Stimulated activated CD8-positive, alpha-beta memory T cell treated with anti-CD3 and anti-CD28 coated beads, Interleukin-15, amount 100 ng/mL, for 4 hours (primary cell): ENCODE measurements at places on chromosomes 13 and 19.

- no peak for DNase-seq
These were observed 87.6 kb downstream of the CYSLTR2 start for GRCh38 chr13:48741377-48741776.

DNA sequence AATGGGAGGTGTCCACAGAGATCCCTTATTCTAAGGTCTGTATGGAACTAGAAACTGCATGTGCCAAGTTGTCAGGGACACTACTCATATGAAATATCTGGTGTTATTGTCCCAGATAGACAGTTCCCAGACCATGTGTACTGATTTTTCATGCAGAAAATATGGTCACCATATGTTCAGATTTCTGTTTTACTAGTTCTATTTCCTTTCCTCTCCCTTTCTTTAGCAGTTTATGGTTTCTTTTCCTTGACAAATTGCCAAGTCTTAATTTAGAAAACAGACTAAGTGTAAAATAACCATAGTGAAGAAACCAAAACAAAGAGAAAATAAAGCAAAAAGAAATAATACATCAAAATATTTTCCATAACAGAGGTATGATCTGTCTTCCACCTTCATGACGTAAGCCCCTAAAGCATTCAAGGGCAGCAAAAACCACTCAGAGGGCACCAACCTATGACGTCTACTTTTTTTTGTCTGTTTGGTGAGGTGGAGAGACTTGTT, 248.5 kb downstream of the KCTD12 start:
- DNase-seq = no peak

DNA sequence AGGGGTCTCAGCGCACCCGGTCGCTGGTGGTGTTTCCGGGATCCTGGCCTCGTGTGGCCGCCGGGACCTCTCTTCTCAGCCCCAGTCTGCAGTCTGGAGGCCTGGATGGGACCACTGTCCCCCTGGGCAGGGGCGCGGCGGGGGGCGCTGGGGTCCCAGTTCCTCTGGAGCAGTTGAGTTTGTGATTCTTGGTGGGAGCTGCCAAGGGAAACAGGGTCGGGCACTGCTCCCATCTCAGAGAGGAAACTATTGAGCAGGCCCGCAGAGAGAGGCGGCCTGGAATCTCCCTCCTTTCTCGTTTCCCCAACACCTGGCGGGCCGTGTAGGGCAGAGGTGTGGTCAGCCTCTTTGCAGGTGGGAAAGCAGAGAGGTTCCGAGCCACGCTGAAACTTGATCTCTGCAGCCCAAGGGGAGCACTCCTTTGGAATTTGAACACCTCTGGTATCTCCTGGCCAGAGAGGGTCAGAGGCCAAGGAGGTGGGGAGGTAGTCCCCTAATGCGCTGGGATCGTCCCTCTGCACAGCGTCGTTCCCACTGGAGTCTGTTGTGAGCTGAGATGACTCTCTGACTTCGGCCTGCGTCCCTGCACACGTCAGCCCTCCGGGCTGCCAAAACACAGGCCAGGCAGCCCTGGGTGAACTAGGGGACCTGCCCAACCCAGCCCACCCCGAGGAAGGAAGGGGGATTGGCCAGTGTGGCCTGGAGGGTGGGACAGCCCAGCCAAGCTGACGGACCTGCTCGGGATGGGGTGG, 741 bp downstream of the PLEKHF1 start:
- DNase-seq = no peak

- DNase-seq = no peak
These were observed 250.2 kb downstream of the ABCC4 start for GRCh38 chr13:95050800-95051615.

DNA sequence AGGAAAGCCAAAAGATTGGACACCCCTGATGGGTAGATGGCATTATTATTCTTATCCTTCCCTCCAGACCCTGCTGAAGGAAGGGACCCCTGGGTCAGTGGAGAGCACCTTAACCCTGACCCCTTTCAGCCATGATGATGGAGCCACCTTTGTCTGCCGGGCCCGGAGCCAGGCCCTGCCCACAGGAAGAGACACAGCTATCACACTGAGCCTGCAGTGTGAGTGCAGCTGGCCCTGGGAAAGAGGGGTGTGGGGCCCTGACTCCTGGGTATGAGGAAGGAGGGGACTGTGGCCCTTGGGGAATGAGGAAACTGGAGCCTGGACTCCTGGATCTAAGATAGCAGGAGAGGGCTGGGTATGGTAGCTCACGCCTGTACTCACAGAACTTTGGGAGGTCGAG, 2.7 kb downstream of the KIRREL2 start:
- no peak for DNase-seq

DNA sequence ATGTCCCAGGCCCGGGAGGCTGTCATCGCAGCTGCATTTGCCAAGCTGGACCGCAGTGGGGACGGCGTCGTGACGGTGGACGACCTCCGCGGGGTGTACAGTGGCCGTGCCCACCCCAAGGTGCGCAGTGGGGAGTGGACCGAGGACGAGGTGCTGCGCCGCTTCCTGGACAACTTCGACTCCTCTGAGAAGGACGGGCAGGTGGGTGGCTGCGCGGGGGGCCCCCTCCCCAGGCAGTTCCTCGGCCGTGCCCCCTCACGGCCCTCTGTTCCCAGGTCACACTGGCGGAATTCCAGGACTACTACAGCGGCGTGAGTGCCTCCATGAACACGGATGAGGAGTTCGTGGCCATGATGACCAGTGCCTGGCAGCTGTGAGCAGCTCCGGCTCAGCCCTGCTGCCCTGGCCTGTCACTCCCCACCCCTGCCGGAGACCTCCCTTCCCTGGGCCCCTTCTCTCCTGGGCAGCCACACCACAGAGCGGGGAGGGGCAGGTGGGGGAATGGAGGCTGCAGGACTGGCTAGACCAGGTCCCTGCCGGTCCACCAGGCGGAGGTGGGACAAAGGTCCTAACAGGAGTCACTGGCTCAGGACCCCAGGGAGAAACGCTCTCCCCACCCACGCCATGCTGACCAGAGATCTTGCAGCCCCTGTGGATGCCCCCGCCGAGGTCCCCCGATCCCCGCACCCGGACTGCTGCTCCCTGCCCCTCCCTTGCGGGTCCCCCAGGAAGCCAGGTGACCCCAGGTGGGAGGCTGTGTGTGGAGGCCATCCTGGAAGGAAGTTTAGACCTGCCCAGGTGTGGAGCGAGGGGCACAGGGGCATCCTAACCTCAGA, 1.1 kb downstream of the CAPS start:
- DNase-seq = no peak

GRCh38 chr13:71828564-71828963, 38.4 kb downstream of the DACH1 start:
- no peak for DNase-seq

GRCh38 chr13:24407844-24408243, 98.5 kb downstream of the C1QTNF9 start:
- no peak for DNase-seq

DNA sequence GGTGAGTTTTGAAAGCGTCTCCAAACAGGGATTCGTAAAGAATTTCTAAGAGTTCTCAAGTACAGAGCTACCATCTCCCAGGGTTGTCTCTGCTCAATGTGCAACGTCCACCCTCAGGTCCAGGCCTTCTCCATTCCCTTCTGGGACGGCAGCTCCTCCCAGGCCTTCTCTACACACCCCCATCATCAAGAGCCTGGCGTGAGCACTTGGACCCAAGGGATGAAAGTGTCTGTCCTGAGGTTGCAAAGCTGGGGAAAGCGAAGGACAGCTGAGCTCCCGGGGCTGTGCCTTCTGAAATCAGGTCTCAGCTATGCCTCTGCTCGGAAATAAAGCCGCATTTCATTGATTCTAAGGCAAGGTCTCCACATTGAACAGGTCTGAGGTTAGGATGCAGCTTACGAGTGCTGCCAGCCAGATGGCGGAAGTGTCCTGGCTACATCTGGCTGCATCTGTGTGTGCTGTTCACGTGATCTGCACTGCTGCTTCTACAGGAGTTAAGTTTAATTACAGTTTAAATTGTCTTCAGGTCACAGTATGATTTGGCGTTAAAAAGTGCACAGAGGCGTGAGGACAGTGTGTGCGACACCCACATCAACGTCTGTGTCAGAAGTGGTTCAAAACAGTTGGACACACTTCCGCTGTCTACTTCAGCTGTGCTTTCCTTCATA, 27.0 kb upstream of the MIER2 start:
- DNase-seq = no peak

DNA sequence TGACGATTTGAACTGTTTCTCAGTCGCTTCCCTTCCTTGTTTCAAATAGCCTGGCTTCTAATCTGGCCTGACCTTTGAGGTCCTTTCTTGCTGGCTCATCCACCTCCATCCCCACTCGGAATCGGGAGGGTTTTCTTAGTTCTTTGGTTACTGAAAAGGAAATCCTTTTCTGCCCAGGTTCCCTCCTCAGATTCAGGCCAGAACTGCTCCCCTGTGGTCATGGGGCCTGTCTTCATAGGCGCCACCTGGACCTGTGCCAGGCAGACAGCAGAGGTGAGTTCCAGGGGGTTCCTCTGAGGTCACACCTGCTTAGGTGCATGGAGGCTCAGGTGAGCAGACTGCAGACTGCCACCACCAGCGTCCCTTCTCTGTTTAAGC, 62.4 kb downstream of the AKAP11 start:
- no peak for DNase-seq

DNA sequence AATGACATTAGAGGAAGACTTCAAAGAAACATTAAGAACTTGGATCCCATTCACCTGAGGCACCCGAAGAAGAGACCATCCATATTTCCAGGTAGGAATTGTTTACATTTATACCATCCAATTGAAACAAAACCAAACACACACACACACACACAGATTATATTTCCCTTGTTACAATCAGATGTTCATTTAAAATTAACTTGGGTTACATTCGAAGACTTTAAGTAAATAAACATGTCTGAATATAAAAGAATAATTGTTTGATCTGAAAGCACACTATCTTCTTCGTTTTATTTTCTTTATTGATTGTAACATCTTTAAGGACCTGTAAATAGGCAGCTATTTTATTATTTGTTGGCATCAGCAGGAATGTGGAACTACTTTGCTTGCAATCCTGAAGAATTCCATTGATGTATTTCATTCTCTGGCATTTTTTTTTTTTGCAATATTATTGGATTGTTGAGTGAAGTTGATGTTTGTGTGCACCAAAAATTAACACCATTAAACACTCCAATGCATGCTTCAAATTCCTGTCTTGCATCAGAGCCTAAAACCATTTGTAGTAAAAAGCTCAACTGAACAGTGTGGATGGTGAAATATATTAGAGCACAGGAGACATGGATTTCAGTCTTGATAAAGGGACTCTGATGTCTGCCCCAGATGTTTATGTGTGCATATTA, 85.3 kb upstream of the FRY start:
- DNase-seq = no peak

DNA sequence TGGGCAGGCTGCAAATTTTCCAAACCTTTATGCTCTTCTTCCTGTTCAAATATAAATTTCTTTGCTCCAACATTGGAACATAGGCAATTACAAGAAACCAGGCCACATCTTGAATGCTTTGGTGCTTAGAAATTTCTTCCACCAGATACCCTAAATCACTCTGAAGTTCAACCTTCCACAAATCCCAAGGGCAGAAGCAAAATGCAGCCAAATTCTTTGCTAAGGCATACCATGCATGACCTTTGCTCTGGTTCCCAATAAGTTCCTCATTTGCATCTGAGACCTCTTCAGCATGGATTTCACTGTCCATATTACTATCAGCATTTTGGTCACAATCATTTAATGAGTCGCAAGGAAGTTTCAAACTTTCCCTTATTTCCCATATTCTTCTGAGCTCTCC, 130.9 kb downstream of the DIAPH3 start:
- no peak for DNase-seq

DNA sequence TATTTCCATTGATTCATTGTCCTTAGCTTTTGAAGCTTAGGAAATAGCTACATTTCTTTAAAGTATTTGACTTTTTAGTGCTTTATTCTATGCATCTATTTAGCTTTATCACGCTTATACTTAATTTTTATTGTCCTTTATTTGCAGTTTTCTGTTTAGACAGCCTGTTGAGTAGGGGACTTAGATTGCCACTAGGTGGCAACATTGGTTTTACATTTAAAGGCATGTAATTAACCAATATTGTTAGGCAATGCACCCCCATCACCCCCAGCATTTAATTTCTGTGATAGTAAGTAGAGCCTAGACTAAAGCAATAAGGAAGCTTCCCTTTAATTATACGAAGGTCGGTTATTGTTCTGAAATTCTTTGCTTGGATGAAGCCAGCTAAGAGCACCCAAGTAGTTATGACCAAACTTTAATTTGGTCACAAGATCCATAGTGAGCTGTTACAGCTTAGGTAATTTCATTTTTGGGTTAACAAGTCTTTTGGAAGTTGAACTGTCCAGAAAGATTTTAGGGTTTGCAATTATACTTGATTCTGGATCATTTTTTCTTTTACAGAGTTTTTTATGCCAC, 36.5 kb downstream of the B3GLCT start:
- no peak for DNase-seq

GRCh38 chr19:16272945-16273344, 51.7 kb upstream of the KLF2 start:
- DNase-seq = no peak

GRCh38 chr13:25109341-25109740, 13.4 kb downstream of the PABPC3 start:
- no peak for DNase-seq

DNA sequence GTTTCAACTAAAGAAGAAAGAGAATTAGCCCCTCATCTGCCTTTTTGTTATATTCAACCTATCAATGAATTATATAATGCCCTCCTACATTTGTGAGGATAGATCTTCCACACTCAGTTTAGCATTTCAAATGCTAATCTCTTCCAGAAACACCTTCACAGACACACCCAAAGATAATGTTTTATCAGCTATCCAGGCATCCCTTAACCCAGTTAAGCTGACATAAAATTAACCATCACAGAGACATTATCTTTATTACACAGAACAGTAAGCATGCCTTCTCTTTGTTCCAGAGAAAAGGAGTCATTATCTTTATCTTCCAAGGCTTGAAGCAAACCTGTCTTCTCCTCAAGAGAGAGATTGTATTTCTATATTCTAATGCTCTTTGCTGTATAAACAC, 53.1 kb downstream of the PCDH20 start:
- no peak for DNase-seq

DNA sequence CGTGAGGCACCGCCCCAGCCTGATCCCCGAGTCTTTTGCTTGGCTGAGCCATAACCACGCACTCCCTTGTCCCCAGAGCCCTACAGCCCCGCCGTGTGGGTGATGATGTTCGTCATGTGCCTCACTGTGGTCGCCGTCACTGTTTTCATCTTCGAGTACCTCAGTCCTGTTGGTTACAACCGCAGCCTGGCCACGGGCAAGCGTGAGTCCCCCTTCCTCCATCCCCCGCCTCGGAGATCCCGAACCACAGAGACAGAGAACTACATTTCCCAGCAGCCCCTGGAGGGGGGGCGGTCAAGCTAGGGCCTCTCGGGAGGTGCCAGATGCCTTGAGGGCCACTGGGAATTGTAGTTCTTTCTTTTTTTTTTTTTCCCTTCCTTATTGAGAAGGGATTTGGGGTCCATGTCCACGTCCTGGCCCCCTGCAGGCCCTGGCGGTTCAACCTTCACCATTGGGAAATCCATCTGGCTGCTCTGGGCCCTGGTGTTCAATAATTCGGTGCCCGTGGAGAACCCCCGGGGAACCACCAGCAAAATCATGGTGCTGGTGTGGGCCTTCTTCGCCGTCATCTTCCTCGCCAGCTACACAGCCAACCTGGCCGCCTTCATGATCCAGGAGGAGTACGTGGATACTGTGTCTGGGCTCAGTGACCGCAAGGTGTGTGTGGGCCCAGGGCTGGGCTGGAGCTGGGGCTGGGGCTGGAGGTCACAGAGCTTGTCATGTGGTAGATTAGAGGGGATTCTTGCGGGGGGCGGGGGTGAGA, 25.9 kb downstream of the GRIN2D start:
- peak; percentile 42 for DNase-seq

GRCh38 chr19:30498707-30499106, 126.5 kb downstream of the ZNF536 start:
- no peak for DNase-seq

- no peak for DNase-seq
These were observed 353.6 kb downstream of the SPRY2 start for GRCh38 chr13:79987323-79987722.

- no peak for DNase-seq
These were observed 38.1 kb upstream of the SLC10A2 start for GRCh38 chr13:103104340-103104739.
